ENCODE measurements at places on chromosomes 6 and 20. TPM values are rescaled to one million over a fixed set of nuclear protein-coding genes. Genes with fewer than 3 reads are reported as not detected.

The PTCRA gene
- total RNA-seq: not detected

GRCh38 chr20:40728996-40729395 is 40.0 kb upstream of the MAFB start:
- no peak for DNase-seq

DNA sequence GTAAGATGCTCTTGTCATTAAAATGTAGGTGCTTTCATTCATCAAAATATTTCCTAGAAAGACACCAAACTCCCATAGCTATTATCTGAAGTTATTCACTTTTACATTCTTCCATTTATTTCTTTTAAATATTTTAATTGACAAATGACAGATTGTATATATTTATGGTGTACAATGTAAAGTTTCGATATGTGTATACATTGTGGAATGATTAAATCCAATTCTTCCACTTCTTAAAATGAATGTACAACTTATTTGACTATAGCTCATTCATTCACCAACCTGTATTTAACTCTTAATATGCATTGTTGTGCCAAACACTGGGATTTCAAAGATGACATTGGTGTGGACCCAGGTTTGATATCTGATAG is 41.0 kb downstream of the CCN2 start:
- no peak for DNase-seq

The BMP2 gene
- total RNA-seq: 13.1 TPM

GRCh38 chr6:27492631-27493190 is 19.8 kb upstream of the ZNF184 start:
- no peak for DNase-seq

The FAM110A gene
- total RNA-seq: 1.3 TPM

- no peak for DNase-seq
Measured at GRCh38 chr20:22781869-22782268, 197.5 kb upstream of the FOXA2 start.

The NR2E1 gene
- not detected for total RNA-seq

The THBD gene
- 7.7 TPM for total RNA-seq

DNA sequence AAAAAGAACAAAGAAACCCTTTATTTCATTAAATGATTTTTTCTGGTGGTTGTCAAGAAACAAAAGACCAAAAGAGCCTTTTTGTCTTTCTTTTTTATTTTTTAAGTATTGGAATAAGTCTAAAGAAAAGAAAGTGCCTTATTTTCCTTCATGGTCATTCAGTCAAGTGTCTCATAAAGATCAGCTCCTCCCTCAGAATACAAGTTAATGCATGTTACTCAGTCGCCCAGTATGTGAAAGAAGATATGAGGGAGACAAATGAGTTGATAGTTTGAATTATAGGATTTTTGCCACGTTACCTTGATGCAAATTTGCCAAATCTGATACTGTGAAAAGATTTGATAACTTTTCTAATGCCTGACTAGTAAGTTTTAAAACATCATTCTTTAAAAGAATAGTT is 157.2 kb downstream of the QKI start:
- no peak for DNase-seq

GRCh38 chr6:13396241-13396792 is 68.0 kb upstream of the TBC1D7 start:
- no peak for DNase-seq

GRCh38 chr6:82033631-82034211 is 213.8 kb downstream of the IBTK start:
- DNase-seq: no peak

GRCh38 chr6:110348961-110349690 is 9.0 kb downstream of the METTL24 start:
- no peak for DNase-seq

The MUCL3 gene
- total RNA-seq: not detected

The TGM3 gene
- total RNA-seq: not detected

All from dermis microvascular lymphatic vessel endothelial cell (primary cell).